ENCODE measurements at places on chromosomes 1 and 21. TPM values are rescaled to one million over a fixed set of nuclear protein-coding genes. Genes with fewer than 3 reads are reported as not detected.

CELA2B gene
- total RNA-seq: not detected

GRCh38 chr1:22412932-22413727, 38.5 kb upstream of the ZBTB40 start:
- peaks cover 3% of the 10 kb centered on the region for H3K4me1 ChIP-seq
- H3K4me3 ChIP-seq: no peak overlapping the region
- peaks cover 36% of the 10 kb centered on the region for H3K27me3 ChIP-seq
- H3K27ac ChIP-seq: no peak overlapping the region
- no peaks in the 10 kb centered on the region for H3K36me3 ChIP-seq

DNA sequence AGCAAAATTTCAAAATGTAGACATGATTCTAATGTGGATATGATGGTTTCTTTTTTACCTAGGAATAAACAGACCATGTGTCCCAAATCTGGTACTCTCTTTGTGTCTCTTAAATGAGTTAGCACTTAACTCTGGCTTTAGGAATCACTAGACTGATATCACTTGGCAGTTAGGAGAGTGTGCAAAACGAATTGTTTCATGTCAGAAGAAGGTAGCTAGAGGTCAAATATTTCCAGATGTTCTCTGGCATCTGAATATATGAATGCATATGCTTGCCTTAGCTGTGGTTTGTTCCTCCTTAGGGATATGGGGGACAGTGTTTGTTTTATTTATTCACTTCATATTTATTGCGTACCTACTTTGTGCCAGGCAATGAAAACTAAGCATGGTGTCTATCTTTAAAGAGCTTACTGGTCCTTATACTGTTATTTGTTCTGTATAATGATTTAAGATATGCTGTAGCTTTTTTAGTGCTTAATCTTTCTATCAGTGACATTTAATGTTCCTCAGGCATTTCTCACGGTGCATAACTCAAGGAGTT, 65.2 kb downstream of the LRRC8C start:
- peaks cover 7% of the 10 kb centered on the region for H3K36me3 ChIP-seq
- no peak for DNase-seq
- H3K4me1 ChIP-seq: peaks cover 49% of the 10 kb centered on the region
- H3K27me3 ChIP-seq: no peaks in the 10 kb centered on the region
- H3K4me3 ChIP-seq: peak overlapping the region; percentile 59
- peak overlapping the region; percentile 89 for H3K27ac ChIP-seq

GRCh38 chr1:116942344-116942743, 32.6 kb downstream of the PTGFRN start:
- peaks cover 21% of the 10 kb centered on the region for H3K4me1 ChIP-seq
- H3K4me3 ChIP-seq: no peak overlapping the region
- no peaks in the 10 kb centered on the region for H3K27me3 ChIP-seq
- no peaks in the 10 kb centered on the region for H3K36me3 ChIP-seq
- no peak for DNase-seq
